ENCODE measurements at places on chromosomes 1 and 21. TPM values are rescaled to one million over a fixed set of nuclear protein-coding genes. Genes with fewer than 3 reads are reported as not detected.
A peak's percentile ranks its signal among the peaks of the same experiment; 100 is the strongest.

GRCh38 chr1:51957618-51958017, 32.9 kb downstream of the RAB3B start:
- H3K27me3 ChIP-seq, result peaks cover 43% of the 10 kb centered on the region
- no peak for DNase-seq
- H3K4me3 ChIP-seq, result no peak overlapping the region
- H3K4me1 ChIP-seq, result no peaks in the 10 kb centered on the region

- H3K27me3 ChIP-seq, result no peaks in the 10 kb centered on the region
- no peaks in the 10 kb centered on the region for H3K36me3 ChIP-seq
- no peak overlapping the region for H3K27ac ChIP-seq
- no peak for DNase-seq
- H3K4me1 ChIP-seq, result no peaks in the 10 kb centered on the region
Measured at GRCh38 chr1:105100102-105100501, 1350.4 kb downstream of the AMY1C start.

GRCh38 chr1:22662318-22662717, 9.3 kb downstream of the C1QB start:
- no peak overlapping the region for H3K4me3 ChIP-seq
- H3K27me3 ChIP-seq, result no peaks in the 10 kb centered on the region
- no peak overlapping the region for H3K27ac ChIP-seq
- DNase-seq, result no peak
- no peaks in the 10 kb centered on the region for H3K36me3 ChIP-seq

GRCh38 chr21:37139154-37139553, 66.1 kb downstream of the TTC3 start:
- no peak for DNase-seq
- H3K4me1 ChIP-seq, result no peaks in the 10 kb centered on the region
- no peak overlapping the region for H3K27ac ChIP-seq
- peaks cover 65% of the 10 kb centered on the region for H3K36me3 ChIP-seq
- H3K4me3 ChIP-seq, result no peak overlapping the region
- H3K27me3 ChIP-seq, result no peaks in the 10 kb centered on the region

- no peak overlapping the region for H3K27ac ChIP-seq
- peaks cover 26% of the 10 kb centered on the region for H3K4me1 ChIP-seq
- DNase-seq, result no peak
- H3K4me3 ChIP-seq, result peak overlapping the region; percentile 66
Measured at GRCh38 chr1:6497215-6497866, 5.9 kb upstream of the PLEKHG5 start.

DNA sequence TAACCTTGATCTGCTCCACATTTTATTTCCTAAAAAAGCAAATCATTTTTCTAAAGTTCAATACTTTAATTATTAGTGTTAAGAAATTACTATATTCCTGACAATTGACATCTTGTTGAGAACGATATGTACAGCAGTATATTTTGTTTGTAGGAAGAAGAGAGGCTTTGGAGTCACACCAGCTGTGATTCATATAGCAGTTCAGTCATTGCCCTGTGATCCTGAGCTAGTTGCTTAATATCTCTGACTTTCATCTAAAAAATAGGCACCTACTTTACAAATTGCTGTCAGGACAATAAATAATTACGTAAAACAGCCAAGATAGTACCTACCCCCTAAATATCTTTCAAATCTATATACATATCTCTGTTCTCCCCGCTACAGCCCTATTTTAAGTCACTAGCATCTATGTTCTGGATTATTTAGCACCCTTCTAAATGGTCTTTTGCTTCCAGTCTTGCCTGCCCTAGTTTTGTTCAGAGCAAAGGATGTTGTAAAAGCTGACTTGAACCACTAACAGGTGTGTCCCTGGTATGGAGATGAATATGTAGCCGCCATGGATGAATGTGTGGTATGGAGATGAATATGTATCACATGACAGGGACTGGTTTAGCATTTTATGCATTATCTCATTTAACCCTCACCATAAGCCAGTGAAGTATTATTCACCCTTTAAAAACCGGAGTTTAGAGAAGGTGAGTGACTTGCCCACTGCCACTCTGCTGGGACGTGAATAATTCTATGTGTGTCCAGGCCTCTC, 42.2 kb downstream of the RNF220 start:
- no peak overlapping the region for H3K27ac ChIP-seq
- no peaks in the 10 kb centered on the region for H3K4me1 ChIP-seq
- no peak for DNase-seq
- H3K4me3 ChIP-seq, result no peak overlapping the region

DNA sequence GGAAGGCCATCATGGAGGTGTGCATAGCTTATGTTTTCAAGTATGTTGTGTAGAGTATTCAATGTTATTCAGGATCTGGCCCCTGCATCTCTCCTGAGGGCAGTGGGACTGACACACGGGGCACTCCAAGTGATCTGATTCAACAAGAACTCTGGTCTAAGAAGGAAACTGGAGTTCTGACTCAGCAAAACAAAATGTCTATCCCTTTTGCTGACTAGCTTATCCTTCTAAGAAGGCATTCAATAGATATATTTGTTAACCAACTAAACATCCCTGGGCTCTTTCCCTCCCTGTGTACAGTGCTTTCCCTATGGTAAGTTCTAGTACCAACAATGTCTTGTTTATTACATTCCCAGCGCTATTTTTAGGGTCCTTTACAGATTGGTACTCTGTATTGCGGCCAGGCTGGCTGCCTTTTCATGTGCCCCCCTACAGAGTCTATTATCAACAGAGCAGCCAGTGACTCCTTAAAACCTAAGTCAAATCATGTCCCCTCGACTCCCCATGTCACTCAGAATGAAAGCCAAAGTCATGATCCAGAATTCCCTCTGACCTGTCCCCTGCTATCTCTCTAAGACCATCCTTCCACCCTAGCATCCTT, 304.9 kb downstream of the KCNH1 start:
- no peak overlapping the region for H3K27ac ChIP-seq
- no peaks in the 10 kb centered on the region for H3K27me3 ChIP-seq
- DNase-seq, result no peak

GRCh38 chr1:41588334-41588875, 103.9 kb upstream of the EDN2 start:
- no peak for DNase-seq
- H3K4me3 ChIP-seq, result no peak overlapping the region
- H3K27ac ChIP-seq, result no peak overlapping the region
- H3K36me3 ChIP-seq, result no peaks in the 10 kb centered on the region

- peak overlapping the region; percentile 75 for H3K27ac ChIP-seq
- peaks cover 51% of the 10 kb centered on the region for H3K4me1 ChIP-seq
Measured at GRCh38 chr1:27406362-27406680, 13.9 kb downstream of the GPR3 start.

DNA sequence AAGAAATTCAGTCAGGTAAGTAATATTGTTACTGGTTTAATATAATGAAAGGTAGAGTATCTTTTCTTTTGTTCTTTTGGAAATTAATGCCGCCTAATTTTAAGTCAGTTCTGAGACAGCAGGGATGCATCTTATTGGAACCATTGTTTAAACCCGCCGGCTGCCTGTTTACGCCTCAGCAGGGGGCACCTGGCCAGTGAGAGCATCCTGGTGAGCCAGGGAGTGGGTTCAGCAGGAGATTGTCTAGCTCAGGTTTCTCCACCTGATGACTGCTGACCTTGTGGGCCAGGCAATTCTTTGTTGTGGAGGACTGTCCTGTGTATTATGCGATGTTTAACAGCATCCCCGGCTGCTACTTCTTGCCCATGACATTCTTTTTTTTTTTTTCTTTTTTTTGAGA, 30.2 kb downstream of the CHAF1B start:
- no peak for DNase-seq
- H3K27ac ChIP-seq, result no peak overlapping the region
- H3K27me3 ChIP-seq, result no peaks in the 10 kb centered on the region
- H3K36me3 ChIP-seq, result no peaks in the 10 kb centered on the region
- no peak overlapping the region for H3K4me3 ChIP-seq
- no peaks in the 10 kb centered on the region for H3K4me1 ChIP-seq

The UROD gene
- 51.4 TPM for total RNA-seq

The CD84 gene
- total RNA-seq, result 20.7 TPM

The SYT11 gene
- total RNA-seq, result 8.9 TPM
